Mesenteric fat pad (tissue), 1 donor: ENCODE measurements at places on chromosomes 16 and 17.

- no peak for DNase-seq
These were observed 10.8 kb upstream of the SLC46A1 start for GRCh38 chr17:28416703-28417311.

DNA sequence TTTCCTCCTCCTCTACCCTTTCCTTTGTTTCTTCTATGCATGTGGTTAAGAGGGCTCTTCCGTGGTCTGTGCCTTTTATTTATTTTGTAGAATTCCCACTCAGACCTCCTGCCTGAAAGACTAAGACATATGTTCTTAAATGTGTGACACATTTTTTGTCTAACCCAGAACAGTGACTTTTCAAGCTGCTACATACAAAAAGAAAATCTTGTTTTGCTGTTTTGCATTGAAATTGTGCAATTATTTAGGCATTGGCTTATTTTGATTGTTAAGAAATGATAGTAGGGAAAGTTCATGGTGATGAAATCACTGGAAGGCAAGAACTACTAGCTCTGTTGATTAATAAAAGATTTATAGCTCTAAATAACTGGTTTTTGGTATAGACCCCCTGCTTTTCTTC is 76.8 kb downstream of the TUBD1 start:
- DNase-seq: no peak

DNA sequence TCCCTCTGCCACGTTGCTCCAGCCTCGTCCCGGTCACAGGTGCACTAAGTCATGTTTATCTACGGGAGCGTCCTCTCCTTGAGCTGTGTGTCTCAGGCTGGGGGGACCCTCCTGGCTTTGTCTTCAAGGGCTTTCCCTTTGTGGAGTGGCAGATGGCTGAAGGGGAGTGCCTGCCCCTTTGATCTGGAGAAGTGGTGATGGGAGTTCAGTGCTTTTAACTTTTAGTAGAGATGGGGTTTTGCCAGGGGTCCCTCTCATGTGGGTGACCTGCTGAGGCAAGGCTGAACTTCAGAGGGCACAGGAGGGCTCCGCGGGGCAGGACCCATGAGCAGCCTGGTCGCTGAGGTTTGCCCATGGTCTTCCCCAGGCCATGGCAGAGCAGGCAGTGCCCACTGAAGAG is 73.1 kb upstream of the CDC42EP4 start:
- no peak for DNase-seq

GRCh38 chr16:25018972-25019617 is 3.9 kb upstream of the ARHGAP17 start:
- no peak for DNase-seq
